ENCODE measurements at places on chromosomes 6 and 20.

GRCh38 chr6:152836523-152836922 lies 85.9 kb downstream of the VIP start:
- DNase-seq, result no peak

DNA sequence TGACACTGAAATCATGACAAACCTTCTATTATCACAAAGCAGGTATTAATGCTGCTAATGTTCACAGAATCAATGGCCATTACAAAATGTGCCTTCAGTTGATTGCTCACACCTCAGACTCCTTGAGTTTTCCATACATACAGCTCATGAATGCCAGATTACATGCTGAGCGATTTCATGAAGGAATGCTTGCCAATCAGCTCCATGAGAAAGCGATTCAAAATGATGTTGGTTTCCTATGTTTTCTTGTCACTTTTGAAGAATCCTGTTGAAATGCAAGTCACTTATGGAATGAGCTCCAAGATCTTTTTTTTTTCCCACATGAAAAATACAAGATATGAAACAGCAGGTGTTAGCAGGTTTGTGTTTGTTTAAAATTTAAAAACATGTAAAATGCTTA lies 71.4 kb upstream of the SHLD1 start:
- no peak for DNase-seq

DNA sequence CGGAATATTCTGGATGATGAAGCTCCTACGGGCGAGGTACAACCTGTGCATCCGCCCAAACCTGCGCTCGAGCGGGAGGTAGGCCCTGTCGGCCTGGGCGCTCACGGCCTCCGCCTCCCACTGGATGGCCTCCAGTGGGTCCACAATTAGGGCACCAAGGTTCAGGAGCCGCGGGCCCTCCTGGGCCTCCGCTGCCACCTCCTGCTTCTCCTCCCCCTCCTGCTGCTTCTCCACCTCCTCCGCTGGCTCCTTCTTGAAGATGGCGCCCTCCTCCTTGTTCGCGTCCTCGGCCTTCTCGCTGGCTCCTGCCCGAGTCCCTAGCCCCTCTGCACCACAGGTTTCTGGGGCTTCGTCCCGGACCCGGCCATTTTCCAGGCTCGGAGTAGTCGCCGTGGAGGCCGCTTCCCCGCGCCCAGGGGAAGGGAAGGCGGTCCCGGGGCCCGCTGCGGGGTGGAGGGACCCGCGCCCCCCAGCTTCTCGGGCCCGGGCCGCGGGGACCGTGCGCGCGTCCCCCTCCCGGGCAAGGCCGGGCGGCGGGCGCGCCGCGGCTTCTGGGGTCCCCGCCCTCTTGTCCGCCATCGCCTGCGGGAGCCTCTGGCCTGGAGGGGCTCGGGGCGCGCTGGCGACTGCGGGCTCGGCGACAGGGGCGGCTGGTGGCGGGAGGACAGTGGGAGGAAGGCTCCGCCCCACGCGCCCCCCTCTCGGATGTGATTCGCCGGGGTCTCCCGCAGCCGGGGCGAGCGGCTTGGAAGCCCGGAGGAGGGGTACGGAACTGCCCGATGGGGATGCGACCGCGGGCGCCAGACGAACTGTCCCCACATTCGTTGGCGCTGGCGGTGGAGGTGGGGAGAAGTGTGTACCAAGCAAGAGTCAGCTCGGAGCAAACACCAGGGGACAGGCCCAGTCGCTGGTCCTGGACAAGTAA lies 17.6 kb downstream of the PLAGL2 start:
- DNase-seq, result no peak

DNA sequence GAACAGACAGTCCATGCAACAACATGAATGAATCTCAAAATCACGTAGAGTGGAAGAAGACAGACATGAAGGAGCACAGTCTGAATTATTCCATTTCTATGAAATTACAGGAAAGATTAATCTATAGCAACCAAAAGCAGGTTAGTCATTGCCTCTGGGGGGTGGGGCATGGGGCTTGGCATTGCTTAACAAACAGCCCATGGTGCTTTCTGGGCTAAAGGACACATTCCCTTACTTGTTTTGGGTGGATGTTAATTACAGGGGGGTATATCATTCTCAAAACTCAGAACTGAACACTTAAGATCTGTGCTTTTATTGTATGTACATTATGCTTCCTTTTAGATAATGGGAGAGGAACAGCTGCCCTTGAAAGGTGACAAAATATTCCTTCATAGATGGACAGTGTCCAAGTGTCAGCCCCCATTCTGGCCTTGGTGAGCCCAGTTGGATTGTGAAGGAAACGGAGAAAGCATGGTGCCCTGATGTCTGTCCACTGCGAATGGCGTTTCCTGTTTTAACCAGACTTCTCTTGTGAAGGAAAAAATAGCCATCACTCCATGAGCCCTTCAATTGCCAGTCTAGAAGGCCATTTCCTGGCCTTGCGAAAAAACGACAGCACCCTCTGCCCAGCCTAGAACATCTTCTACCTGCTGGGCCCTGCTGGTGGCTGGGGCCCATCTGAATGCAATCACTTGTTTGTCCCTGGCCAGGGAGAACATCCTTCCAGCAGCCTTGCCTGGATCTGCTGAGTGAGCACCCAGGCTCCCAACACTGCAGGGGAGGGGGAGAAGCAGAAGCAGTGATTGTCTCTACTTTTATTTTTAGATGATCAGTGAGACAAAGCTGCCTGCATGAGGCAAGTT lies 179.7 kb downstream of the BCAS1 start:
- DNase-seq, result no peak

DNA sequence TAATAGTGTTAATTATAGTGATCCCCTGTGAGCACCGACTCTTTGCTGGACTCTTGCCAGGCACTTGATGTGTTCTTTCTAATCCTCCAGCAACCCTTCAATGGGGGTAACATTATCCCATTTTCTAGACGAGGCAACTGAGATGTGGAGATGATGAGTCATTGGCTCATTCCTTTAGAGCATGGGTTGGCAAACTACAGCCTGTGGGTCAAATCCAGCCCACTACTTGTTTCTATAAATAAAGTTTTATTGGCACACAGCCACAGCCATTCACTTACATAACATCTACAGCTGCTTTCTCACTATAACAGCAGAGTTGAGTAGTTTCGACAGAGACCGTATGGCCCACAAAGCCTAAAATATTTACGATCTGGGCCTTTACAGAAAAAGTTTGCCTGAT lies 249.5 kb upstream of the KCNG1 start:
- no peak for DNase-seq

DNA sequence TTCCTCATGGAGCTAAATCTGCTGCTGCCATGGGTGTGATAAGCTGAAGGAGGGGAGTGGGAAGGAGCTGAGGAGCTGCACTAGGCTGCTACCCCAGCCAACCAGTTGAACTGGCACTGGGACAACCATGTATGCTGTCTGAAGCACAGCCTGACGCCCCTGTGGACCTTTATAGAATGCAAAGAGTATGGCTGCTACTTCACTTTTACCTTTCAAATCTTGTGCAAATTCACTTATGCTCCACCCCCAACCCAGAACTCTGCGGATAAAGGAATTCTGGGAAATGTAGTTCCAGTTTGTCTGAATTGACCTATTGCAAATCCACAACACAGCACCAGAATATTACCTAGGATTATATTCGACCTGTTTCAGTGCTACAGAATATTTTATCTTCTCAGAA lies 217.4 kb upstream of the SLC35B3 start:
- DNase-seq, result no peak

GRCh38 chr20:2755451-2756055 lies 44.9 kb downstream of the CPXM1 start:
- no peak for DNase-seq

DNA sequence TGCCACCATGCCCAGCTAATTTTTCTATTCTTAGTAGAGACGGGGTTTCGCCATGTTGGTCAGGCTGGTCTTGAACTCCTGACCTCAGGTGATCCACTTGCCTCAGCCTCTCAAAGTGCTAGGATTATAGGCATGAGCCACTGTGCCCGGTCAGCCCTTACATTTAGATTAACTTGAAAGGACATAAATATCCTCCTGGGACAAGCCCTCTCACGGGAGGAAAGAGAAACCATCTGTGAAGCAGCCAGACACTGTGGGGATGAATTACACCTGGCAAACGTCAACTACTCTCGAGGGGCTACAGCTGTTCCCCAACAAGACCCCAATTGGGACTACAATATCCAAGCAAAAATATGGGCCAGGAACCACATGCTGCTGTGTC lies 32.7 kb upstream of the SAMHD1 start:
- DNase-seq, result no peak

- no peak for DNase-seq
Observed at GRCh38 chr6:21893793-21894192, 300.2 kb downstream of the SOX4 start.

DNA sequence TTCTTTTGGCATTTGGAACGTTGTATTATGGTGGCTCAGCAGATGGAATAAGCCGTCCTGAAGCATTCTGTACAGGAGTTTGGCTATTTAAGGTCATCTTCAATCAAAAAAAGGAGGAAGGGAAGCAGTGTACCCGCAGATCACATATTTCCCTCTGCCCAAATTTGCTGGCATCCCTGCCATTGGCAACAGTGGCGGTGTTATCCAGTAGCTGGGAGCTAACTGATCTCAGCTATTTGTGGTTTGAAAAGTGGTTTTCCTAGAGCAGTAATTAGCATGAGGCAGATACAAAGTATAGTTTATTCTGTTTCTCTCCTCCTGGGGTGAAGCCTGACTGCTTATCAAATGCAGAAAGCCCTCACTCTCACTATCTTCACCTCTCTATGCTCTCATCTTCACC lies 576.8 kb downstream of the QKI start:
- DNase-seq, result no peak

- DNase-seq, result no peak
Observed at GRCh38 chr6:116543149-116543548, 2.3 kb downstream of the TRAPPC3L start.

Data from cortex of kidney (tissue), 1 donor.